Activated B cell treated with CpG ODN at 0.5 μM for 24 hours (primary cell): ENCODE measurements at places on chromosomes 11 and 22. TPM values are rescaled to one million over a fixed set of nuclear protein-coding genes. Genes with fewer than 3 reads are reported as not detected.

PLEKHA7 gene
- total RNA-seq = 4.9 and 6.8 TPM in 2 replicates

P2RX6 gene
- total RNA-seq = 0.12 and 0.67 TPM in 2 replicates

GAL3ST1 gene
- 0.27 TPM in 1 of 2 replicates, not detected in the other for total RNA-seq

ACTN3 gene
- 0.10 TPM in 1 of 2 replicates, not detected in the other for total RNA-seq

DAGLA gene
- total RNA-seq = not detected in 2 replicates
